PC-9 (cell line): ENCODE measurements at places on chromosomes 13 and 19. TPM values are rescaled to one million over a fixed set of nuclear protein-coding genes. Genes with fewer than 3 reads are reported as not detected.

The PAK4 gene
- 77.8 and 90.2 TPM in 2 replicates for total RNA-seq

The CEACAM16 gene
- total RNA-seq: not detected in 2 replicates

The SPINT2 gene
- total RNA-seq: 1,019 and 1,161 TPM in 2 replicates

DNA sequence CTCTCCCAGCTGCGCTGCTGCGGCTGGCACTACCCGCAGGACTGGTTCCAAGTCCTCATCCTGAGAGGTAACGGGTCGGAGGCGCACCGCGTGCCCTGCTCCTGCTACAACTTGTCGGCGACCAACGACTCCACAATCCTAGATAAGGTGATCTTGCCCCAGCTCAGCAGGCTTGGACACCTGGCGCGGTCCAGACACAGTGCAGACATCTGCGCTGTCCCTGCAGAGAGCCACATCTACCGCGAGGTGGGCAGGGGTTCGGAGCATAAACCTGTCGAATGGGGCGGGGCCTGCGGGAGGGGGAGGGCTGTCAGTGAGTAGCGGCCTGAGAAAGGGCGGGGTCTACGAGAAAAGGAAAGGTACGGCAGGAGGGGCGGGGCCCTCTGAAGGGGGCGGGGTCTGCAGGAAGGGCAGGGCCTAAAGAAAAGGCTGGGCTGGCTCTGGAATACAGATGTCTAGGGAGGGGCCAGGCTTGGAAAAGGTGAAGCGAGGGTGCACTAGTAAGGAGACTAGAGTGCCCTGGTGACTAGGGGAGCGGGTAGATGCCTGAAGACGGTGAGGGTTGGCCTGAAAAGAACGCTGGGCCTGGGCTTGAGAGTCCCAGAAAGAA lies 3.6 kb downstream of the CD37 start:
- no peaks in the 10 kb centered on the region for H3K27me3 ChIP-seq
- H3K4me3 ChIP-seq: no peak overlapping the region
- DNase-seq: no peak
- H3K4me1 ChIP-seq: no peaks in the 10 kb centered on the region
- no peak overlapping the region for H3K27ac ChIP-seq
